ENCODE measurements at places on chromosomes 5 and 9.
A peak's percentile ranks its signal among the peaks of the same experiment; 100 is the strongest.

DNA sequence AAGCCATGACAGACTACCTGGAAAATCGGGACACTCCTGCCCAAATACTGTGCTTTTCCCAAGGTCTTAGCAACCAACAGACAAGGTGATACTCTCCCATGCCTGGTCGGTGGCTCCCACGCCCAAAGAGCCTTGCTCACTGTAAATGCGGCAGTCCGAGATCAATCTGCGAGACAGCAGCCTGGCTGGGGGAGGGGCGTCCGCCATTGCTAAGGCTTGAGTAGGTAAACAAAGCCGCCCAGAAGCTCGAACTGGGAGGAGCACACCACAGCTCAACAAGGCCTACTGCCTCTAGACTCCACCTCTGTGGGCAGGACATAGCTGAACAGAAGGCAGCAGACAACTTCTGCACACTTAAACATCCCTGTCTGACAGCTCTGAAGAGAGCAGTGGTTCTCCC is 272.1 kb upstream of the CCNG1 start:
- no peak for DNase-seq

- no peak for DNase-seq
Observed at GRCh38 chr5:102539996-102540728, 41.4 kb upstream of the SLCO6A1 start.

GRCh38 chr5:23208959-23209431 is 298.4 kb upstream of the PRDM9 start:
- no peak for DNase-seq

DNA sequence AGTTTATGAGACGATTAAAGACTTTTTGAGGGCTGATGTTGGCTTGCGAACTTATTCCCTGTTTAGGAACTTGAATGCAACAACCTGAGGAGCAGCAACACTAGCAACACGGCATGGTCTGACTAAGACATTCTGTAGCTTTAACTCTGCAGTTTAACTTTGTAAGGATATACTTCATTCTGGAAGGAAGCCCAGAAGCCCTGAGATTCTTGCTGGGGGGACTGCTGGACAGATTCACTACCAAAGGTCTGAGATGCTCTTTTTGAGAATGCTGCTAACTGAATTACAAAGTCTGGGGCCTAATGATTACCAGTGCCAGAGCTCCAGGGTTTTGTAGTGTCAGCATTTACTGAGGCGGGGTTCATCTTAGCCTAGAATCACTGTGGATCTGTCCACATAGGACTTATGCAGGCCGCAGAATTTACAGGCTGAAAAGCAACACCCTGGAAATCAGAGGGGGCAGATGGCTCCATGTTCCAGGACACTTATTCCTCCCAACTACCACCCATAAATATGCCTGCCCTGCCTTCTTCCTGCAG is 537.1 kb upstream of the CDH18 start:
- no peak for DNase-seq

DNA sequence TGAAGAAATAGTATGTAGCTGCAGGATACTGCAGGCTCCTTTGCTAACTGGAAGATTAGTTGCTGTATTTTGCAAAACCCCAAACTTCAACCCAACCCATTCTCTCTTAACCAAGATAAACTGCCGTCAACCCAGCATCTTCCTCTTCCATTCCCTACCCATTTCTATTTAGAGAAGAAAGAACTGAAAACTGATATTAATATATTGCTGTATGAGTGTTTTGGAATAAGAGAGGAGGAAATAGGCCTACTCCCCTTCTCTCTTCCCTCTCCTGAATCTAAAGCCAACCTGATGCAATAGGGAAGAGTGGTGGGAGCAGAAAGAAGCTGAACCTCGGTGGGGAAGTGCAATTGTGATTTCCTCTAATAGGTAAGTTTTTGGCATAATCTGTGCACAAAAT is 83.7 kb downstream of the TMEM215 start:
- no peak for DNase-seq

- no peak for DNase-seq
Observed at GRCh38 chr5:138438003-138438723, 694 bp upstream of the REEP2 start.

DNA sequence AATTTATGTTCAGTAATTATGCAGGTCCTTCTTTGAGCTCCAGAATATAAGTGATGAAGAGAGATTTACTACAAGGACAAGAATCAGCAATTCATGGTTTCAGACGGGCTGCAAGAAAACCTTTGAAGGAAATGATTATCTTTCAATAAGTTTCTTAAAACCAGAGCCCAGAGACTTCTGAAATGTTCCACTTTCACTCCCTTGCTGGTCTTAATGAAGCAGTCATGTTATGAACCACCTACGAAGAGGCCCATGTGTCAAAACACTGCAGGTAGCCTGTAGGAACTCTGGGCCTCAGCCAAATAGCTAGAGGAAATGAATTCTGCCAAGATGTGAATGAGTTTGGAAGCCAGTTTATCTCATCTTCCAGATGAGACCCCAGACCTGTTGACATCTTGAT is 505.9 kb upstream of the MEF2C start:
- DNase-seq: no peak

- DNase-seq: no peak
Observed at GRCh38 chr5:139552893-139553575, 8.1 kb upstream of the UBE2D2 start.

DNA sequence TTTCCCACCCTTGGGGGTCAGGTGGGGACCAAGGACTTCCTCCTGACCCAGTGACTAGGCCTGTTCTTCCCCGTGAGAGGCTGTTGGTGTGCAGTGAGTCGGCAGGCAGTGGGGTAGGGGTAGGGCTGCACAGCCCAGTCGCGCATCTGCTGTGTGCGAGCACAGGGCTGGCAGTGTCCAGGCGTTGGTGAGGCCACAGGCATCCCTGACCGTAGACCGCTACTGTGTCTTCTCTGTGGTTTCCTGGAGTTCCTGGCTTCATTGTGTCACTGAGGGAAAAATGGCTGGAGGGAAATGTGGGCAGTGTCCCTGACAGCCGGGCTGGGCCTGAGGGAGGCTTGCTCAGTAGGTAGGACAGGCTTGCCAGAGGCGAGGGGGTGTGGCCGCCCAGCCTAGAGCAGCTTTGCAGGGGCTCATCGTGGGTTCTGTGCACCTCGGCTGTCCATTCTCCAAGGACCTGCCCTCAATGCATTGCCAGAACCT is 95.4 kb downstream of the CACNA1B start:
- DNase-seq: no peak

GRCh38 chr9:120289990-120290975 is 289.7 kb downstream of the CDK5RAP2 start:
- no peak for DNase-seq

DNA sequence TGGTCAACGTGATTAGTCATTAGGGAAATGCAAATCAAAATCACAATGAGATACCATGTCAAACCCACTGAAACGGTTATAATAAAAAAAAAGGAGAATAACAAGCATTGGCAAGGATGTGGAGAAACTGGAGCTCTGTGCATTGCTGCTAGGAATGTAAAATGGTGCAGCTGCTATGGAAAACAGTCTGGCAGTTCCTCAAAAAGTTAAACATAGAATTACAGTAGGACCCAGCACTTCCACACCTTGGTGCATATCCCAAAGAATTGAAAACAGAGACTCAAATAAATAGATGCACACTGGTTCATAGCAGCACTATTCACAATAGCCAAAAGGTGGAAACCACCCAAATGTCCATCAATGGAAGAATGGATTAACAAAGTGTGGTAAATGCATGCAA is 201.5 kb upstream of the TUT7 start:
- no peak for DNase-seq

- no peak for DNase-seq
Observed at GRCh38 chr5:56683733-56684132, 131.6 kb upstream of the MAP3K1 start.

DNA sequence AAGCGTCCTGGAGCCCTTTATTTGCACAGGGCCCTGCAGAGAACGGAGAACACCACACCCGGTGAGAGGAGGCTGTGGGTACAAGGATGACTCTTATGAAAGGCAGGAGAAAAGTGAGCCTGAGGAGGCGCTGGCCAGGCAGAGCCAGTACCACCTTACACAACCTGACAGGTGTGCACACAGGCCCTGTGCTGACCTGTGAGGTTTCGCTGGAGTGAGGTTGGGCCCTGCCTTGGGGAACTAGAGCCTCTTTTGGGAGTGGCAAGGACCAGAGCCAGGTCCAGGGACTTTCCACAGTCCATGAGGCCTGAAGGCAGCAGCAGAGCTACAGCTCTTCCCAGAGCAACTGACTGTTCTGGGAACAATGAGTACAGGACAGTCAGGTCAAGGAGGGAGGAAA is 3.1 kb downstream of the SRD5A1 start:
- DNase-seq: no peak

- DNase-seq: peak; percentile 70
Observed at GRCh38 chr5:150428106-150428876, 15.6 kb upstream of the CD74 start.

DNA sequence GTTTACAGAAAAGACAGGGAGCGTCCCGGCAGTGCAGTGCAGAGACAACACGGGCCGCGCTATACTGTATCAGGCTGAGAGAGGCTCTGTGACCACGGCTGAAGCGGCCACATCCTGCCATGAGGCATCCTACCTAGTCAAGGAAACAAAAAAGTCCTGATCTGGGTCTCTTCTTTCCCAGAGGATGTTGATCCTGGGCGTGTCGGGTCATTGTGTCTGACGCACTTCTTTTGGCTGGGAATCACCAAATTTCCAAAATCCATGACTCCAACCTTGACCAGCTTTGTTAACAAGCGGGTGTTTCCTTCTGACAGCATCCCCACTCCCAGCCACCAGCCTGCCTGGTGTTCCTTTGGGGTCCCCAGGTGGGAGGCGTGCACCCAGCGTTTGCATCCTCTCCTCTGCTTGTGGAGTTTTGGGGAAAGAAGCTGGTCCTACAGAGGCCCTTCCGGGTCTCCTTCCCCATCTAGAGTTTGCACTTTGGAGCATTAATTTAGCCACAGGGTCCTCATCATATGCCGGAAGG is 91.4 kb upstream of the RAI14 start:
- no peak for DNase-seq

GRCh38 chr9:38761999-38762398 is 42.1 kb upstream of the FAM240B start:
- DNase-seq: no peak

- no peak for DNase-seq
Observed at GRCh38 chr9:92176068-92176799, 61.0 kb upstream of the SPTLC1 start.

DNA sequence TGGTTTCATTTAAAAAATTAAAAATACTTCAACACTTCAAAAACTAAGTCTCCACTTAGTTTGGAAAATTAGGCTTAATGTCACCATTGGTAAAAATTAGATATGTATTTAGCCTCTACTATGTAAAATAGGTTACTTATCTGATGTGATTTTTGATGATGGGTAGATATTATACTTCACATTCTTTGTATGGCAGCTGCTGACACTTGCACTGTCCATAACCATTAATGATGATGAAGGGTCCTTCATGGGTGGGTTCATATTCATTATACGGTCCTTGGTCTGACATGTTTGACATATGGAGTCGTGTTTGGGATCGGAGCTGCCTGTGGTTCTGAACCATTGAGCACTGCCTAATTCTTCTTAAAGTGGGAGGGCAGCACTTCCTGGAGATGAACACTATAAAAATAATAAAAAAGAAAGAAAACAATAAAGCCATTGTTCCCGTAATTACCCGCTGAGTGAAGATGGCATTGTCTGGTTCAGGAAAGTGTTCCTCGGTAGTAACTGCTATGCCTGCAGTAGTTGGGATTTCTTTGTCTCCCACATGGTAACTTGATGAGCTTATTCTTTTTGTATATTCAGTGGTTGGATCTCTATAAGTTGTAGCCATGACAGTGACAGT is 2.2 kb downstream of the LRRTM2 start:
- no peak for DNase-seq

DNA sequence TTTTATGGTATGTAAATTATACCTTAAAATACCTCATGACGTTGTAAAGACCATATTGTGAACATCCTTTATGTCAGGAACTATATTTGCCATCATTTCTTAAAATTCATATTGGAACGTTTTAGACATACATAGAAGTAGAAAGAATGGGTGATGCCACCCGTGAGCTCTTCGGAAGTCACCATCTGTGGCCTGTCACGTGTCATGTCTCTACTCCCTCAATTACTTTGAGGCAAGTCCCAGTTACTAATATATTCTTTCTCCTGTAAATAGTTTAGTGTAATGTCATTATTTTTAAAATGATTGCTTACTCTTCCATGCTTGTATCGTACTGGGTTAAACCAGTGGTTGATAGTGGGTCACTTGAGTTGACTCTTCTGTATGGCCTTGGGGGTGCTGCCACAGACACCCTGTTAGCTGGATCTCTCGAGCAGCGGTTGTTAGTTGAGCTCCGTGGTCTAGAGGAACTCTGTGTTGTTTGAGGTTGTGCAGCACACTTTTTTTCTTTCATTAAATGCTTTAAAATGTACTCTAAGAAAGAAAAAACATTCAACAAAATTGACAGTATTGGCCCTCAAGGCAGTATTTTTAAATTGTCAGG is 66.2 kb downstream of the TRIO start:
- no peak for DNase-seq

DNA sequence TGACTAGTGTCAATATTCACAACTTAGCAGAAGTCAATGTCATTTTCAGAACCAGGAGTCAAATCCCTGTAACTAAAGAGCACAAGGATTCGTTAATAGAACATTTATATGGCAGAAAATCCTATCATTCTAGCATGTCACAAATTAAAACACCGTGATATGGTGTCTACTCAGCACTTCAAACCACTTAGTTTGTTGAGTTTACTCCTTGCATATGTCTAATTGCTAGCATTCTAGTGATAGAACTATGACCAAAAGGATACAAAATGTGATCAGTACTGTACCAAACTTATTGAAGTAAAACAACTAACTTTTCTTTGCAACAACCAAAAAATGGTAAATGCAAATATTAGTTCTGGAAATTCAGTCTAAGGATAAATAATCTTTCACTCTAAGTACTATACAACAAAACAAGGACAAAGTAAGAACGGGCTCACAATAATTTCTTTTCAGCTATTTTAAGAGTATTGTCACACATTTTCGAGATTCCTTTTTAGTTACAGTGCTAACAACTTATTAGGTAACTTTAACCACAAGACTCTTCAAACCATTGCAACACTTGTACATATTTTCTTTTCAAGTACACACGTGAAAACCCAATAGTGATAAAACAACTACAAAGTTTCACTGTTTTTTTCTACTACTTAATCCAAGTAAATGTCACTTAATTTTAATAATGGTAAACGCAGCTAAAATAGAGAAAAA is 845.2 kb upstream of the CDH10 start:
- no peak for DNase-seq

GRCh38 chr9:88737031-88737430 is 202.1 kb downstream of the NXNL2 start:
- no peak for DNase-seq

DNA sequence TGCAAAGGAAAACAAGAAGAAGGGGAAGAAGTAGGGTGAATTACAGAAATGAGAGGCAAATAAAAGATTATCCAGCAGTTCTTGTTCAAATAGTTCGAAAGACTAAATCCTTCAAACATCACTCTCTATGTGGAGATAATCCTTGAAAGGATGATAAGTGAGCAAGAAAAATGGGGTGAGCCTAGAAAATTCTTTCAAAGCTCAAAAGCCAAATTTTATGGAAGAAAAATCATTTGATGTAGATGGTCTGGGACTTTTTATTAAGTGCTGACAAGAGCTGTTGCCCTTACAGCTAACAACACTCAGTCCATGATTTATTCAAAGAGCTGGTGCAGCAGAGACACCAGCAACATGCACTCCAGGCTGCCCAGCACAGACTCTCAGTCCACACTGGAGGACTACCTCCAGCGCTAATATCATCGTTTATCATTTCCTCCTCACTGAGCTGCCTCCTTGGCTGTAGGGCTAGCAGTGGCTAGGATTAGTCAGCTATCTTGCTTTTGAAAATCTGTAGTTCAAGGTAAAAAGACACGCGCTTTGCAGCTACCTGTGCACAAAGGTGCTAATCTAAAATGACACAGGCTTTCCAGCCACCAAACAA is 264.8 kb upstream of the KIF2A start:
- no peak for DNase-seq

Data from dorsolateral prefrontal cortex (tissue), 122 donors.